Kidney epithelial cell (primary cell): ENCODE measurements at places on chromosomes 4 and X.

GRCh38 chr4:78951862-78952472, 12.7 kb upstream of the PAQR3 start:
- no peak for DNase-seq

GRCh38 chr4:184384810-184385557, 89.4 kb downstream of the IRF2 start:
- no peak for DNase-seq

DNA sequence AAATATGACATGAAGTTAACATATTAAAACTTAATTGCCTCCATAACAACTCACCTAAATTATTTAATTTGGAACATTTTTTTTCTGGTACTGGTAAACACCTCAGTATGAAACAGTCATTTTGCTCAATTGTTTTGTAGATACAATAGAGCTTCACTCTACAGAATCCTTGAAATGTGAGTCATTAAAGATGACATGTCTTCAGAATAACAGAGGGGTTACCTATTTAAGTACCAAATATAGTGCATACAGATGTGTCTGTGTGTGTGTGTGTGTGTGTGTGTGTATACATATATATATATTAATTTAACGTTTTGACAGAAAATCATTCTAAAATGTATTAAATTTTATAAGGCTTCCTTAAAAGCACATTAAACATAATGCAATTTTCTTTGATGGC, 297.6 kb downstream of the INPP4B start:
- no peak for DNase-seq

- no peak for DNase-seq
These were observed 828.3 kb downstream of the TECRL start for GRCh38 chr4:63580796-63581475.

- DNase-seq: no peak
These were observed 97.3 kb downstream of the GEMIN8 start for GRCh38 chrX:13932416-13932815.

GRCh38 chr4:158993891-158994290, 109.0 kb upstream of the RAPGEF2 start:
- no peak for DNase-seq

- no peak for DNase-seq
These were observed 71.1 kb upstream of the PPP3CA start for GRCh38 chr4:101418466-101418865.

GRCh38 chrX:147978931-147979330, 2.2 kb upstream of the FMR1NB start:
- no peak for DNase-seq

- DNase-seq: no peak
These were observed 6.3 kb upstream of the USP53 start for GRCh38 chr4:119206178-119206577.

DNA sequence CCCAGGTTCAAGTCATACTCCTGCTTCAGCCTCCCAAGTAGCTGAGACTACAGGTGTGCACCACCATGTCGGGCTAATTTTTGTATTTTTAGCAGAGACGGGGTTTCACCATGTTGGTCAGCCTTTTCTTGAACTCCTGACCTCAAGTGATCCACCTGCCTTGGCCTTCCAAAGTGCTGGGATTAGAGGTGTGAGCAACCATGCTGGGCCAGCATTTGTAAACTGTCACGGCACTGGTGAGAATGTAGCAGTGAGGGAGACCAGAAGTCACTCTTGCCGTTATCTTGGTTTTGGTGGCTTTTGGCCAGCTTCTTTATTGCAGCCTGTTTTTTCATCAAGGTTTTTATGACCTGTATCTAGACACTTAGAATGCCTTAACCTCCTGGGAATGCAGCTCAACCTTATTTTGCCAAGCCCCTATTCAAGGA, 22.4 kb downstream of the PCDH18 start:
- no peak for DNase-seq

DNA sequence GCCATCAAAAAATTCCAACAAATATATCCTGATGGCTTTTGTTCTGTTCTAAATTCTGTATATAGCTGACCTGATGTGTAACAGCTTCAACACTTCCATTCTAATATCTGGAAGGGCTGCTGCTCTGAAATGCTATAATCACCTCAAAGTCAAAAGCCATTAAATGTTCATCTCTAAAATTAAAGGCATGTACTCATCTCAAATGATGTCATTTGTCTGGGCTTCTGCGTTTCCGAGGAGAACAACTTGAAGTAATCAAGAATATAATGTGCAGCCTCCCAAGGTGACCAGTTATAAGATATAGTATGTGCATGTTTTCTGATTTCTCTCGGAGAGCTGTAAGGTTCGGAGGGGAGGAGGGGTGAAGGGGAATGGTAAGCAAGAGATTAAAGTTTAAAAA, 237.6 kb downstream of the SCFD2 start:
- no peak for DNase-seq

DNA sequence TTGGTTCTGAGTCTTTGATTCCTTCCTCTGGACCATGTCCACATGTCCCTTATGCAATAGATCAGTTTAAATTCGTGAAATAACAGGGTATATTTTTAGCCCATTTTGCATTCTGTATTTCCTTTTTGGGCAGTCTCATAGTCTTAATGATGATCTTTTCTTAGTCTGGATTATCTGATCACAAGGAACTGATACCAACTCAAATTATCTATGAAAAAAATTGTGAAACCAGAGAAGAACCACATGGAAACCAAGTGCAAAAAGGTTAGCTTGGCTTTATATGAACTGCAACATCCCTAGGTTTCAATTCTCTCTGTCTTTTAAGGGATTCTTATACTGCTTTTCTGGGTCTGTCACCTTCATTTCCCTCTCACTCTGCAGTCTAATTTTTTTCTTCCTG, 608.6 kb upstream of the AADAT start:
- no peak for DNase-seq
